ENCODE measurements at places on chromosomes 5 and 9.

DNA sequence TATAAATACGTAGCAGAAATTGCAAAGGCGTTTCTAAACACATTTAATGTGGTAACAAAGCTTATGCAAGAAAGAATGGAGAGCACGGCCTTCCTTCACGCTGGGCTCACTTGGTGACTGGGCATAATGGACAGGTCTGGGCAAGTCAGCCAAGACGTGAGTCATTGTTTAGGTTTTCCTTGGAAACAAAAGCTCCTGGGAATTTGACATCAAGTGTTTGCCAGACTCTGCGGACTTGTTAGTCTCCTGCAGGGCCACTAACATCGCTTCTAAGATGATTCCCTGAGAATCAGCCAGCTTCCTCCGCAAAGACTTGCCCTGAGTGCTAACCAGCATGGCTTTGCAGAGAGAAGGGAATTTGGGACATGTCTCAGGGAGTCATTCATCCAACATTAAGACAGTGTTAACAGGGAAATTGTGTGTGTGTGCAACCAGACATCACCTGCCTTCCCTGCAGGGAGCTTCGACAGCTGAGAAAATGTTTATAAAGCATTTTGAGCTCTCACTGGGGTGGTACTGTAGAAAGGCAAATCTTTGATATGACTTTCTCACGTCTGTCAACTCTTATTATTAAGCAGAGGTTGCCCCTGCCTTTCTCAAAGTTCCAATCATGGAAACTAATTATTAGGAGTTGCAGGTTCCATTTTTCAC lies 182.5 kb downstream of the NTRK2 start:
- peak; percentile 73 for DNase-seq

GRCh38 chr5:174348311-174348981 lies 302.9 kb downstream of the NSG2 start:
- no peak for DNase-seq

- DNase-seq = no peak
Measured at GRCh38 chr9:106891286-106891685, 28.3 kb downstream of the ZNF462 start.

GRCh38 chr9:106526716-106527204 lies 336.2 kb upstream of the ZNF462 start:
- no peak for DNase-seq

- no peak for DNase-seq
Measured at GRCh38 chr5:54551292-54551691, 33.7 kb downstream of the SNX18 start.

DNA sequence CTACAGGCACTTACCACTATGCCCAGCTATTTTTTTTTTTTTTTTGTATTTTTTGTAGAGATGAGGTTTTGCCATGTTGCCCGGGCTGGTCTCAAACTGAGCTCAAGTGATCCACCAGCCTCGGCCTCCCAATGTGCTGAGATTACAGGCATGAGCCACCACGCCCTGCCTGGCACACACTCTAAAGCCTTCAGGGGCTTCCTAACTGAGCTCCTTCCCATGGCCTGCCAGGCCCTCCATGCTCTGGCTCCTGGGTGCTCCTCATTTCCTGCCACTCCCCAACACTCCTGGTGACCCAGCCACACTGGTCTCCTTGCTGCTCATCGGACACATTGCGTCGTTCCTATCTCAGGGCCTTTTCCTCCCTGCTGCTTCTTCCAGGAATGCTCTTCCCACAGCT lies 61.5 kb downstream of the CARTPT start:
- no peak for DNase-seq

- DNase-seq = no peak
Measured at GRCh38 chr5:178080618-178081410, 32.5 kb upstream of the N4BP3 start.

- DNase-seq = peak; percentile 85
Measured at GRCh38 chr9:37575001-37575400, 1.2 kb downstream of the FBXO10 start.

DNA sequence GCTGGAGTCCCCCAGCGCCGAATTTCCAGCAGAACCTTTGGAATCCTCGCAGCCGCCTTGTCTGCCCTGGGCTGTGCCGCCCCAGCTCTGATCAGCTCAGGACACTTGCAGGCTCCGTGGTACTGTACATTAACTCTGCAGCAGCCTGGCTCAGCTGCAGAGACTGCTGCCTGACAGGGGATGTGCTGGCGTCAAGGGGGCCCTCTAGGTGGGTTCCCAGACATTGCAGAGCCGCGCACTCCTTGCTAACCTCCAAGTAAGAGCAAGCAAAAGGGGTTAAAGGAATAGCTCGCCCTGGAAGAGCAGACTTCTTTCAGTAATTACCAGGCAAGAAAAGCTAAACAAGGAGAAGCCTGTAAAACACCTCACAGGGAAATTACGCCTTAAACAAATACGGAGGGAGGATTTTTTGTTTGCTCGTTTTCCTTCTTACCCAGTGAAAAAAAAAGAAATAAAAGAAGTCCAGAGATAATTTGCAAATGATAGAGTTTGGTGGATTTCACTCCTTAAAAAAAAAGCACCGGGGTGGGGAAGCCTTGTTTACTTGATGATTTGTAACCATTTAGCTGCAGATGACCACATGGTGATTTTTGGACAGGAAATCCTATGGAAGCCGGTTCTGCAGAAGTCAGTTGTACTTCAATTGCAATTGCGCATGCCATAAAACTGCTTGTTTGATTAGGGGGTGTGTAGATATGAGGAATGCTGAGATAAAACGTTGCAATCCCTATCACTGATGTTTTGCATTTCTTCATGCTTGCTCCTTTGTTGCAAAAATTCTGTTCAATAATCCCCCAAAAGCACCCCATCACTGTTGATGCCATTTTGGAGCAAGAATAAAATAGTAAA lies 305.8 kb downstream of the PDE4D start:
- no peak for DNase-seq

DNA sequence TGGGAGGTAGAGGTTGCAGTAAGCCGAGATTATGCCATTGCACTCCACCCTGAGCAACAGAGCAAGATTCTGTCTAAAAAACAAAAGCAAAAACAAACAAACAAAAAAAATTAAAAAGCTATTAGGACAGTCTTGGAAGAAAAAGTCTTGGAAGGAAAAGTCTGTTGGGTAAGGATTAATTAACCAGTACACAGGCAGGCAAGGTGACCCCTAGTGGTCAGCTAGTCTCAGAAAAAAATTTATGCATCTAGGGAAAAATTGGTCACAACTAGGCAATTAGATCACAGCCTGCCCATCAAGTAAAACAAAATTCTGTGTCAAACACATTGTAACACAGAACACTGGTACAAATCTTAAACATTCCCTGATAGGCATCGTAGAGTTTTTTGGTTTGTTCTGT lies 6.7 kb upstream of the ANKRD18B start:
- peak; percentile 19 for DNase-seq

GRCh38 chr5:2466966-2467365 lies 284.5 kb downstream of the IRX2 start:
- no peak for DNase-seq

DNA sequence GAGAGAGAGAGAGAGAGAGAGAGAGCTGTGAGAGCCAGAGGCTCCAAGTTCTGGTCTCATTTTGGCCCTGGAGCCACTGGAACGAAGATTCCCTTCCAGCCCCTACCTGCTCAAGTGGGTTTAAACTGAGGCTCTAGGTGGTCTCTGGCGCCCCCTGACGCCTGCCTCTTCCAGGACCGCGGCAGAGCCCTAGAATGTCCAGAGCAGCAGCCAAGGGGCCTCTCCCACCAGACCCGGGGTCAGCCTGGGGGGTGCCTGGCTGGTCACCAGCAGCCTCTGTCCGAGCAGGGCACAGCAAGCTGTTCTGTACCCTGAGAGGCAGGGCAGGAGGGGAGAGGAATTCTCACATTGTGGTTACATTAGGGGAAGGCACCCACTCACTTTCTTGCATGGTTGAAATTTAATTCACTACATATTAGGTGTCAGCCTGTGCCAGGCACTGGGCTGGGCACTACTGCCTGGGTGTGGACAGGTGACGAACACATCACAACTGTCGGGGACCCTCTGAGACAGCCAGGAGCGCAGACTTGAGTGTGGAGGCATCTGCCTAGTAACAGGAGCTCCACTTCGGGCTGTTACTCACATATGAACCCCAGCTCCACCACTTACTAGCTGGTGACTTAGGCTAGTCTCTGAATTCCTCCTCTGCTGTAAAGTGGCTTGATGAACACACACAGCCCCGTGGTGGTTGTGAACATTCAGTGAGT lies 44.5 kb downstream of the AMBP start:
- no peak for DNase-seq

GRCh38 chr9:84754461-84754860 lies 84.9 kb downstream of the NTRK2 start:
- DNase-seq = no peak

GRCh38 chr5:15446552-15446951 lies 53.4 kb upstream of the FBXL7 start:
- DNase-seq = no peak

DNA sequence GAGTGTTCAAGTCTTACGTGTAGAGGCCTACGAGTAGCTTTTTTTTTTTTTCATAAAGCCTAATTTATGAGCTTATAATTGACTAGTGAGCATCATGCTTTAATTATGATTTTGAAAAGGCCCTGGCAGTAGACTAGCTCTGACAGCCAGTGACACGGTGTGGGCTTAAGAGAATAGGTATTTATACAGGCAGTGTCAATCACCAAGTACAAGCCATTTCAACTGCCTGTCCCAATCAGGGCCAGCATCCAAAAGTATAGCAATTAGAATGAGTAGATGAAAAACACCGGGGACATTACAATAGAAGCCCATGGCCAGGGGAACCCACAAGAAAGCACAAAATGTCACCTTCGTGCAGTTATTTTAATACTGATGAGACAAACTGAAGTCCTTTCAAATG lies 552.8 kb downstream of the CAAP1 start:
- DNase-seq = no peak

- DNase-seq = no peak
Measured at GRCh38 chr5:59665086-59665831, 228.3 kb downstream of the PDE4D start.

DNA sequence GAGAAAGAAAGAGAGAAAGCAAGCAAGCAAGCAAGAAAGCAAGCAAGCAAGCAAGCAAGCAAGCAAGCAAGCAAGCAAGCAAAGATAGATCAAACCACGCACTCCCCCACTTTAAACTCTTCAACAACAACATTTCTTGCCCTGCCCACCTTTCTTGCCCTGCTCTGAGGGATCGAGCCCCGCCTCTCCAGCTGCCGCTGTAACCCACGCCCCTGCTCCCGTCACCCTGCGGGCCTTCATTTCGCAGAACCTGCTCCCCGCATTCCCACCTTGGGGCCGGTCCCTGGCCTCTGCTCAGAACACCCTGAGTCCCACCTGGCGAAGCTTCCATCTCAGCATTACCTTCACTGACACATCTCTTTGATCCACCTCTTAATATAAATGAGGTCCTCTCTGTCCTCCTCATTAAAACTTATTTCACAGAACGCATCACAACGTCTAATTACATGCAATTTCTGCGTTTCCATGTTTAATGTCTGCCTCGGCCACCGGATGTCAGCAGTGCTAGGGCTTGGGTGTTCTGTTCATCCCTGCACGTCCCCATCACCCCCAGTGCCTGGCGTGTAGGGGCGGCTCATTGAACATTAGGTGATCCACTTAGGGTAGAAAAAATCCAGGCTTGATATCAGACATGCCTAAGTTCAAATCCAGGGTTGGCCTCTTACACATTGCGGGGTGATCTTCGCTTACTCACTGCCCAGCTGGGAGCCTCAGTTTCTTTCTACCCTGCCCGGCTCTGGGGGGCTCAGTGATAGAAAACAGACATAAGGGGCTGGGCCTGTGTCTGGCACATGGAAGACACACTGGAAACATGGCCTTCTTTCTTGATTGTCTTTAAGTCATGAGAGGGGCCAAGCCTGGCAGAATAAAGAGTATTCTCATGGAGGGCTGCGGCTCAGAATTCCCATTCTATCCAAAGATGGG lies 187.6 kb downstream of the DAB2IP start:
- DNase-seq = no peak

DNA sequence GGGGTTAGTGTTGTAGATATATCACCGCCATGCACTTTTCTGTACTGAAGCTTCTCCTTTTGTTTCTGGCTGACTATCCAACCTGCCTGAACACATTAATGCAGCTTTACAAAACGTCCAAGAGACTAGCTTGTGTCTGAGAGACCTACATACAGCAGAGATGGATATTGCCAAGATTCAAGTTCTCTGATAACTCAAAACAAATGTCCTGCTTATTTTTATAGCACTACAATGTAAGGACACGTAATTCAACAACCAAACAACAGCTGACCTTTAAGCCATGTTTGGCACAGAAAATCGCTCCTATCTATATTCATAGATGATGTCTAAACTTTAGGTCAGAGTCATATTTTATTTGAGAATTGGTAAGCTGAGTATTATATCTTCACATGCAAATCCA lies 76.2 kb upstream of the NTRK2 start:
- no peak for DNase-seq

DNA sequence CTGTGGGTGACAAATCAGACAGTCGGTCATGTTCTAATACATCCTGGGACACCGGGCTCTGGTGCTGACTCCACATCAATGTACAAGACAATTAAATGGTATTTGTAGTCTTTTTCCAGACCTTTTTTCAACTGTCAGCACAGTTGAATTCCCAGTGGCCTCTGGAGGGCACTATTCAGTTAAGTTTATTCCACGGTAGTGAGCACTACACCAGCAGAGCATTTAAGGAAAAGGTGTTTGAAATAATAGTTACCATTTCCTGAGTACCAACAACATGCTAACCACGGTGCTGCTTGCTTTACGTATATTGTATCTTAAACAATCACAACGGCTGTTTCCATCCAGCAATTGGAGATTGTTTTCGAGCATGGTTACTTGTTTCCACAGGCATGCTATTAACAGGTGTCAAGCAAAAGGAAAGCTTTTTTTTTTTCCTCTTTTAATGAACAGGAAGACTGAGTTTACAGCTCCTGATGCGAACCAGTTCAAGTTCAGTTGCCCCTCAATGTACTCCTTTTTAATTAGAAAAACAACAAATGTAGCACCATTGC lies 186.7 kb downstream of the PDZD2 start:
- DNase-seq = peak; percentile 80

- DNase-seq = no peak
Measured at GRCh38 chr5:173620784-173621183, 4.3 kb upstream of the BOD1 start.

- no peak for DNase-seq
Measured at GRCh38 chr9:107948086-107948485, 458.5 kb upstream of the KLF4 start.

DNA sequence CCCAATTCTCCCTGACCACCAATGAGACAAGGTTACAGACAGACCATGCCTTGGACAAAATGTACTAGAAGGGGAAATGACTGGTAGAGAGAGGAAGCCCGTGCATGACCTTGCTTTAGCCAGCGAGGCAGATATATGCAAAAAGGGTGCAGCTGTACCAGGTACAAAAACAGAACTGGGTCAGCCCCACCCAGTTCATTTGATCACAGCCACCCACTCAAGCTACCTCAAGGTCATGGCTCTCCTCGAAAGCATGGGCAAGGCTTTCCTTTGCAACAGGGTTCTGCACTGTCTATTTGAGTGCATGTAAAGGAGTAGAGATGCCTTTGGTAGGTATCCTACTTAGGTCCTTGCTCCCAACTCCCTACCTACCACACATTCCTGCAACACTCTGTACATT lies 33.3 kb downstream of the TLE1 start:
- DNase-seq = no peak

- no peak for DNase-seq
Measured at GRCh38 chr5:157469073-157469472, 9.1 kb downstream of the NIPAL4 start.

GRCh38 chr9:15622318-15622971 lies 69.6 kb downstream of the CCDC171 start:
- DNase-seq = peak; percentile 21

- no peak for DNase-seq
Measured at GRCh38 chr5:174775081-174775480, 50.7 kb downstream of the MSX2 start.

- DNase-seq = no peak
Measured at GRCh38 chr5:54323495-54323894, 13.1 kb upstream of the ARL15 start.
